Caki2 (cell line): ENCODE measurements at places on chromosomes 3 and 15. TPM values are rescaled to one million over a fixed set of nuclear protein-coding genes. Genes with fewer than 3 reads are reported as not detected.

Gene TBL1XR1
- 157 and 178 TPM in 2 replicates for total RNA-seq

Gene SYNPR
- not detected in 2 replicates for total RNA-seq

Gene SST
- total RNA-seq, result 219 and 309 TPM in 2 replicates

Gene MOBP
- total RNA-seq, result not detected in 2 replicates

Gene KIF23
- total RNA-seq, result 20.6 and 25.1 TPM in 2 replicates

Gene PLA2G4F
- total RNA-seq, result 0.07 TPM in 1 of 2 replicates, not detected in the other

Gene TLR9
- total RNA-seq, result 0.12 TPM in 1 of 2 replicates, not detected in the other

Gene PP2D1
- total RNA-seq, result not detected in 2 replicates

GRCh38 chr15:28987337-28987736 is 101.6 kb downstream of the APBA2 start:
- DNase-seq, result no peak

DNA sequence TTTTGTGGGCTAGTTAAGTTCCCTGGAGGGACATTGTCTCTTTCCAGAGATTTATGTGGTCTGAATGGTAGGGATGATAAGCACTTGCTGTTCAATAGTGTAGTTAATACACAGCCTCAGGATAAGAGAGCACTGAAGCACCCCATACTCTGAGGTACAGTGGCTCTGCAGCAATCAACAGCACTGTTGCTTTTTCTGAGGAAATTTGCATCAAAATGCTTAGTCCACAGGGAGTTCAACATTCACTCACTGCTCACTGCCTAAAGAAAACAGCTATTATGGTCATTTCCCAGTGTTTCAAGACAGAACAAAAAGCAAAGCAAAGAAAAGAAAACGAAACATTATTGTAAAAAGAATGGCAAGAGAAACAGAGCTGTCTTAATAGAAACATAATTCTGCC is 441.9 kb downstream of the PLOD2 start:
- no peak for DNase-seq

- DNase-seq, result no peak
These were observed 67.9 kb downstream of the LRIG1 start for GRCh38 chr3:66432767-66433521.

DNA sequence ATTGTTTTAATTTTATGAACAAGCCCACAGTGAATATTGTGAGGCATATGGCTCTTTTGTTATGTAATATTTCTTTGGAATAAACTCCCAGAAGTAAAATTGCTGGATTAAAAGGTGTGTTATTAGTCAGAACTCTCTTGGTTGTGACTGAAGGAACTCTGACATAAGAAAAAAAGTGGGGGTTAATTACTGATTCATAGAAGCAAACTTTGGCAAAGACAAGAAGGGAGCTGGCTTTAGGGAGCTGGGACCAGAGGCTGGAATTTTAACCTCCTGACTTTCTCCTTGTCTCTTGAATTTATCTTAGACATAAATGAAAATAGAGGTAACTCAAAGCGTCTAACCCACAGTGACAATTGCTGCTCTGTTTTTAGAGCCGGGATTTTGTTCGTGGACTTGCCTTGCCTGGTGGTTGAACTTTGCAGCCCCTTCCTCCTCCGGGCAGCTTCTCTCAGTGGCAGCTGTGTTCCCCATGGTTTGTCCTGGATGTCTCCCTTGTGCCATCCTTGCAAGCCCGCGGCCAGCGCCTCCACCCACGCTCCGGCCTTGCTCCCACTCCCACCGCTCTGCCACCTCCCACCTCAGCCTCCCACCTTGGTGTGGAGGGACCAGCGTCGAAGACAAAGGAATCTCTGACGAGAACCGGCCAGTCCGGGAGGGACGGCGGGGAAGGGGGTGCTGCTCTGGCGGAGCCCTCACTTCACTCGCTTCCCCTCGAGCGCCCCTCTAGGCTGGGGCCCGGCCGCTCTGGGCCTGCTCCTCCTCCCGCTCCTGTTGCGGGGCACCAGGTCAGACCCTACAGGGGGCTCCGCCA is 28.0 kb downstream of the ARHGAP31 start:
- DNase-seq, result no peak

GRCh38 chr15:50880206-50880605 is 28.3 kb upstream of the AP4E1 start:
- no peak for DNase-seq

DNA sequence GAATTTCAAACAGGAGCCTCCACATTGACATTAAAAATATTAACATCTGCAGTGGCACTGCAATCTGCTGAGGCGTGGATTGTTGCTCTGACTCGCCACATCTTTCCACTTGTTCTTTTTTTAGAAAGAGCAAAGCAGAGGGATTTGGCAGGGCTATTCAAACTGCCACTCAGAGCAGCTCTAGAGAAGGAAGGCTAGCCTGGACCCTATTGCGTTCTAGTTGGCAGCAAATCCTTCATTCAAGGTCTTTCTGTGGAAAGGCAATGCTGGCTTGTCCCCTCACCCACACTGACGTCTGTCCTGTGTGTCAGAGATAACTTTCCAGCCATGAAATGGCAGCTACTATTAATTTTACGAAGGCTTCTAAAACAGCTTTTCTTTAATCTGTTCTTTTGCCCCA is 483.2 kb upstream of the SGO1 start:
- no peak for DNase-seq

- DNase-seq, result no peak
These were observed 14.4 kb upstream of the BTBD1 start for GRCh38 chr15:83081256-83082014.

DNA sequence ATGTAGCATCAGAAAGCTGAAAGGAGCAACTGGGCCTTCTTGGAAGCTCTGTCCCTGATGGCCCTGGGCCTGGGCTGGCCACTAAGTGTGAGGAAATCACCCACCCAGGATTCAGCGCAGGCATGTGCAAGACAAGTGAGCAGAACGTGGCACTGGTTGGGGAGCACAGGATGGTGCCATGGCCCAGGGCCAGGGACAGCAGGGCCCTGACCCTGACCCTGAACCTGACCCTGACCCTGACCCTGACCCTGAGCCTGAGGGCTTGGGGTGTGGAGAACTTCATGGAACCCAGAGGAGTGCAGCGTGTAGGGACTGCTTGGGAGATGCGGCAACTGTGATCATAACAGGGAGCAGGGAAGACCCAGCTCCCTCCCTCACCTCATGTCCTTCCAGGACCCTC is 5.9 kb upstream of the ALDH1L1 start:
- DNase-seq, result no peak

DNA sequence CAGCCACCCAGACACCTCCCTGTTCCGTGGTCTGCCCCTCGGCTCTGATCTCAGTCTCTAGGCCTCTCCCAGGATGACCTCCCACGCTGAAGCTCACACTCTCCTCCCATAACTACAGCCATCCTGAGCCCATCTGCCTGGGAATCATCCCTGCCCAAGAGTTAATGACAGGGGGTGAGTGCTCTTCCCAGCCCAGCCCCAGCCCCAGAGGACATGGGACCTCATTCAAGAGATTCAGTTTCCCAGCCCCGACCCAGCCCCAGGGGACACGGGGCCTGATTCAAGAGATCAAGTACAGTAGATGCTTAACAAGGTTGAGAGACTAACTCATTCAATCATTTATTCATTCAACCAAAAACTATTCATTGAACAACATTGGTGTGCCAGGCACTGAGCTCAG is 272.0 kb downstream of the XXYLT1 start:
- DNase-seq, result no peak

- no peak for DNase-seq
These were observed 22.2 kb downstream of the P2RY1 start for GRCh38 chr3:152857082-152857481.

DNA sequence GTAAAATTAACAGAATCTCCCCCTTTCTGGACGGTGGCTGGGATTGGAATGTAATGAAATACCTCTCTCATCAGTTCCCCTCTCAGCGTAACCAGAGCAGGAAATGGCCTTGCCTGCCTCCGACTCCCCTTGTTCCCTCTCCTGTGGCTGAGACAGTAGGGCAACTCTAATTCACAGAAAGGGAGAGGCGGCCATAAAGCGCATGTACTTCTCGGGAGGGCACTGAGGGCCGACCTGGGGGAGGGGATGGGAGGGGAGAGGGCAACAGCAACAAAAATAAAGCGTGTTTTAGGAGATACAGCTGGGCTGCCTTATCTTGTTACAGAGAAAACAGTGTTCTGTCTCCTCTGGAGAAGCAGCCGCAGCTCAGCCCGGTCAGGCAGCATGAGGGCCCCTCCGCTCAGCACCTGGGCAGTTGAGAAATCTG is 783.3 kb upstream of the ARRDC4 start:
- no peak for DNase-seq

DNA sequence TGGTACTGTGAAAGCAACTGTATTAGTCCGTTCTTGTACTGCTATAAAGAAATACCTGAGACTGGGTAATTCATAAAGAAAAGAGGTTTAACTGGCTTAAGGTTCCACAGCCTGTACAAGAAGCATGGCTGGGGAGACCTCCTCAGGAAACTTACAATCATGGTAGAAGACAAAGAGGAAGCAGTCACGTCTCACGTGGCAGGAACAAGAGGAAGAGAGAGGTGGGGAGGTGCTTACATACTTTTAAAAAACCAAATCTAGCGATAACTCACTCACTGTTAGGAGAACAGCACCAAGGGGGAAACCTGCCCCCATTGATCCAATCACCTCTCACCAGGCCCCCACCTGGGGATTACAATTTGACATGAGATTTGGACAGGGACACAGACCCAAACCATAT is 48.9 kb downstream of the IQGAP1 start:
- DNase-seq, result no peak

DNA sequence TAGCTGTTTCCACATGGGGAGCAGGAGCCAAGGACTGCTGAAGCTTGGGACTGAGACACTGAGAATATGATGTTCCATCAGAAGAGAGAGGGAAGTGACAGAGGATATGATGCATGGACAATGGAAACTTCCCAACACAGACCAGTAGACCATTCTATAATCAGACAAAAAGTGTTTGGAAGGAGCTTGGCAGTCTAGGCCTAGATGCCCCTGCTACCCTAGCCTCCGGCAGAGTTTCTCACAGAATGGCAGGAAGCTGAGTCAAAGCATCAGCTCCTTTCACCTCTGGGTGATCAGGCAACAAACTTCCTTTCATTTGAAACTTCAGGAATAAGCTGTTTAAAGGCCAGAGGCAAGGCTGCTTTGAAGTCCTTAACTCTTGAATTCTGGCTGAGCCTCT is 222.0 kb downstream of the NEK10 start:
- DNase-seq, result no peak

GRCh38 chr3:55172913-55173312 is 245.1 kb upstream of the LRTM1 start:
- DNase-seq, result no peak
